SHP77 (cell line): ENCODE measurements at places on chromosomes 3 and 15.
A peak's percentile ranks its signal among the peaks of the same experiment; 100 is the strongest.

DNA sequence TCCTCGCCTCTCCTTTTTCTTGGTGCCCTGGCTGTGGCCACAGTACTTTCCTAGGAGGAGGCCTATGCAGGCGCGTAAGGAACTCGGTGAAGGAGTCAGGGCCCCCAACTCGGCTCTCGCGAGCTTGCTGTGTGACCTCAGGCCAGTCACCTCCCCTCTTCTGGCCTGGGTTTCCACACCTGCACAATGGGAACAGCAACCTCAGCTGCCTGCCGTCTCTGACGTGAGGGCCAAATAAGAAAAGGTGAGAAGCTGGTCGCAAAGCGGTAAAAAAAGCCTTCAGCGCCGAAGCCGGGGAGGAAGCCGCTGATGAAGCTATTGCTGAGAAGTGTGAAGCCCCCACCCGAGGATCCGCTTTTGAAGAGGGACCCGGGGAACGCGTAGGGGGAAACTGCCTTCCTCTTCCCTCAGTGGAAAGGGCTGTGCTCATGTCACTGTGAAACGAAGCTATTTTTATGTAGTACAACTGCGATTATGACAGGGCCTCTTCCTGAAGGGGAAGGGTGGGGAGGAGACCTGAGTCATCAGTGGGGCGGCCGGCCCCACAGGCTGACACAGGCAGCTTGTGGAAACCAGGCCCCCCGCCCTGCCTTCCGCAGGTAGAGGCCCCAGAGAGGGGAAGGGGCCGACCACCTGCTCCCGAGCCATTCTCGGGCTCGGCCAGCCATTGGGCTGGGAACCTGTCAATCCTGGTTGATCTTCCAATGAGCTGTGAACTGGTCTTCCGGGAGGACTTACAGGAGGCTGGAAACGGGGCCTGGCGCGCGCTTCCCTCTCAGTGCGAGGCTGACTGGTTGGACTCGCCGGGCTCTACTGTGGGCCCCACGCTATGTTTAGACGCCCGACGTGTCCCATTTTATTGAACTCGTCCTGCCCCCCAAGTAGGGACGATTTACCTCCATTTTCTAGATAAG is 18.0 kb upstream of the ANKDD1A start:
- DNase-seq: no peak

- peak; percentile 58 for DNase-seq
Observed at GRCh38 chr3:42830437-42831320, 21.4 kb downstream of the ACKR2 start.

- no peak for DNase-seq
Observed at GRCh38 chr3:45034612-45035252, 8.6 kb downstream of the CLEC3B start.

- no peak for DNase-seq
Observed at GRCh38 chr3:181956122-181956521, 244.4 kb downstream of the SOX2 start.

DNA sequence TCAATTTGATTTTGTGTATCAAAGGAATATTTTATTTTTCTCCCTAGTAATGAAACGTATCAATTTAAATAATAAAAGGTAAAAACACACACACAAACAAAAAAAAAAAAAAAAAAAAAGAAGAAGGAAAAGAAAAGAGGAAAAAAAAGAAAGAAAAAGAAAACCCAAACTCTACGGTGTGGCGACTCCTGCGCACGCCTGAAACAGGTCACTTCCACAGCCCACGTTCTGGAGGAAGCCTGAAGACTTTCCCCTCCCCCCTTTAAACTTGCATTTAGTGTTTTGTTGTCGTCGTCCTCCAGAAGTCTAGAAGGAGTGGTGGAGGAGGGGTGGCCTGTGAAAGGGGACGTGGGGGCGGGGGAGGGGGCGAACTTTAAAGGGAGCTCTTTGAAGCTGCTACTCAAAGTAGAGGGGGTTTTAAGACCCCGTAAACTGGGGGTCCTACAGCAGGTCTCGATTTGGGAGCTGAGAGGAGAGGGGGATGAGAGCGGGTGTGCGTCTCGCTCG is 2.3 kb upstream of the TLE3 start:
- no peak for DNase-seq

DNA sequence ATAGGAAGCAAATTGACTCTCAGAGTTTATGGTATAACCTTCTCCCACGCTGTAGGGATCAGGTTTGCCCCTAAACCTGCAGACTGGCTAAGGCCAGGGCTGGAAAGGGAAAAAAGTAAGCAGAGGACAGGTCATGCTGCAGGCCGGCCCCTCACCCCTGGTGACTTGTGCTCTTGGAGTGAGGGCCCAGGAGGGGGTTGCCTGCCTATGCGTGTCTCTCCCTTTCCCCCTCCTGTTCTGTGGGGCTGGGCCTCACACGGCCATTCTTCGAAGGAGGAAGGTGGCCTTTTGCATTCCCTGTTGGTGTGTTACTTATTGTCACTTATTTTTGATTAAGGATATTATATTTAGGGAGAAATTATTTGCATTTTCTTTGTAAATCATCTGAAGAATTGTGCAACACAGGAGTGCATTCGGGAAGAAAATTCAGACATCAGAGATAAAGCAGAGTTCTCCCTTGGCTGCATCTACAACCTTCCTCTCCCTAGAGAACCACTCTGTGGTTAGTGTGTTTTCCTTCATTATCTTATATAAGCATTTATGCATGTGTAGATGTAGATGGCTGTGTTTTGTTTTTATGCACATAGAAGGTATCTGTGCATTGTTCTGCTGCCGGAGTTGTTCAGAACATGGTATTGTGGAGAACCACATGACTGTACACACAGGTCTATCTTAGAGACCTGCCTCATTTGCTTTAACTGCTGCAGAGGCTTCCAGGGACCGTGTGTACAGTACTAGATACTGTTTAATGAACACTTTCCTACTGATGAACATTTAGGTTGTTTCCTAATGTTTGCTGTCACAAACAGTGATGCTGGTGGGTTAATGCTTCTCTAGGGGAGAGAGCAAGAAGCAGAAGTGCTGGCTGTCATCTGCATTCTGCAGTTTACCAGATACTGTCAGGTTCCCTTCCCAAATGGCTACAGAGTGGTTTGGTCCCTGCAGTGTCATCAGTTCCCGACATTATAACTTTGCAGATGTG is 133.5 kb downstream of the APBA2 start:
- no peak for DNase-seq

- DNase-seq: no peak
Observed at GRCh38 chr3:157418104-157418503, 18.5 kb upstream of the PTX3 start.

DNA sequence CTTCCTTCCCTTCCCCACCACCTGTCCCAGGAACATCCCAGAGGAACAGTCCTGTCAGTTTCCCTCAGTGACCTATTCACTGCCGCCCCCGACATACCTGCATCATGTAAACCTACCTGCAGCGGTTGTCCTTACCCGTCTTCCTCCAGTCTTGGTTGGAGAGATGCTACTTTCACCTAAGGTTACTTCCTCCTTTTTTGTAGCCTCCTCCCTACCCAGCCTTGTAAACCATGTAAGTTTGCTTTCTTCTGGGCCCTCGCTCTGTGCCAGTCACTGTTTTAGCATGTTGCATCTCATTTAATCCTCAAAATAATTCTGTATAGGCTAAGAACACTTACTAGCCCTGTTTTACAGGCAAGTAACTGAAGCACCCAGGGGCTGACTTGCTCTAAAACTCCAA is 58.3 kb downstream of the GPR171 start:
- DNase-seq: no peak

GRCh38 chr15:78321041-78321570 is 19.0 kb upstream of the CRABP1 start:
- DNase-seq: no peak

DNA sequence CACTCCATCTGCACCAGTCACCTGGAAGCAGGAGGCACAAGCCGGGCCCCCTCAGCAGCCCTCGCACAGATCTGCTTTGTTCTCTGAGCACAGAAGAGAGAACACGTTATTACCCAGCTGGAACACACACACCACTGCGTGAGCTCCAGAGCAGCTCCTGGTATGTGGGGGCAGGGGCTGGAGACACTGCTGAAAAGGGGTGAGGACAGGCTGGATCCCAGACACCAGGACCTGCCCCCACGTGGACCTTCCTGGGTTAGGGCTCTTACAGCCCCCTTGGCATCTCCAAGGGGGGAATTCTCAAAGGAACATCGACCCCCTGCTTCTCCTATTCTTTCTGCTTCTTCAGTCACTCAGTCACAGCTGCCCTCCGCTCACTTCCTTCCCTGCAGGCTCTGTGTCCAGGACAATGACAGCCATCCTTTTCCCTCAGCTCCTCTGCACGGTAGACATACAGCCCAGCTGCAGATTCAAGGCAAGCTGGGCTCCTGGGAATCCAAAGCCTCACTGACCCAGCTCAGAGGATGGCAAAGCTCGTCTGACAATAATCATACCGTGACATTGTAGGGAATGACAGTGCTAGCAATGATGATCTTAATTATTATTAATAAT is 33.7 kb downstream of the PRR20G start:
- DNase-seq: no peak
